ENCODE measurements at places on chromosomes 13 and 19.

- no peak for DNase-seq
These were observed 10.7 kb downstream of the C19orf25 start for GRCh38 chr19:1468274-1468820.

DNA sequence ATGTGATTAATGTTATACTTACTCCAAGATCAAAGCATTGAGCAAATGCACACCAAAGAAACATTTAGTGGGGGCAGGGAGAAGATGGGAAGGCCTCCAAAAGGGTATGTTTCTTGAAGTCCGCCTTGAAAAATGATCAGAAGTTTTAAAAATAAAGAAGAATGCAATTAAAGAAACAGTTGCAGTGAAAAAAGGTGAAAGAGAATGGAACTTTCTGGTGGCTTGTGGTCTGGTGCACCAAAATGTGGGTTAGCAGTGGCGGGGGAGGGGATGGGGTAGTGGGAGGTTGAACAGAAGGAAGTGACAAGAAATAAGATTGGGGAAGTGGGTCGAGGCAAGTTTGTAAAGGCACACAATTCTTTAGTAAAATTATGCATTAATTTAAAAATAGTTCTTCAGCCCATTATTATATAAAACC is 2.5 kb downstream of the LCP1 start:
- DNase-seq, result no peak

DNA sequence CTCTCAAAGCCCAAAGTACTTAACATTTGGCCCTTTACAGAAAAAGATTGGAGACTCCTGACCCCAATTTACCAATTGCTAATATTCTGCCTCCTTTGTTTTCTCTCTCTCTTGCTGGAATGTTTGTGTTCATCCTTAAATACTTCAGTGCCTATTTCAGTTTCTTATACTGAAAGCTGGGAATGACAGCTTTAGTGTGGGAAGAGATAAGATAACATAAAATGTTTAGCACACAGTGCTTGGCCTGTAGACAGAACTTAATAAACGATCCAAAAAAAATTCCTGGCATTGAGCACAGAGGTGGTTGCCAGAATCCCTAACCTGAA is 3.0 kb upstream of the PLEKHF1 start:
- no peak for DNase-seq

DNA sequence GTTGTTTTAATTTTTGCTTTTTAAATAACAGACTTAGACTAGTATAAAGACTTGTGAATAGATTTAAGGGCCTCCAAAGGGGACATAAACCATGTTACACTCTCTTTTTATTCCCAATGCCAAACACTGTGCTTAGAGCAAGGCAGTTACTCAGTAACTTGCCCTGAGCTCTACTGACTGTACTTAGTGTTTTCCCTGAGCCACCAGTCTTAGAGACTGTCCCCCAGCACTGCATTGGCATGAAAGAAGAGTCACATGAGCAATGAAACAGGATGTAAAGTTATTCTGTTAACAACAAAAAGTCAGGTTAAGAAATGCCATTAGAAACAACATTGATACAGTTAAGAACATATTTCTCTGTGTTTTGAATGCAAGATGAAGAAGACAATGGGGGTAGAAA is 187.9 kb downstream of the TBC1D4 start:
- no peak for DNase-seq

DNA sequence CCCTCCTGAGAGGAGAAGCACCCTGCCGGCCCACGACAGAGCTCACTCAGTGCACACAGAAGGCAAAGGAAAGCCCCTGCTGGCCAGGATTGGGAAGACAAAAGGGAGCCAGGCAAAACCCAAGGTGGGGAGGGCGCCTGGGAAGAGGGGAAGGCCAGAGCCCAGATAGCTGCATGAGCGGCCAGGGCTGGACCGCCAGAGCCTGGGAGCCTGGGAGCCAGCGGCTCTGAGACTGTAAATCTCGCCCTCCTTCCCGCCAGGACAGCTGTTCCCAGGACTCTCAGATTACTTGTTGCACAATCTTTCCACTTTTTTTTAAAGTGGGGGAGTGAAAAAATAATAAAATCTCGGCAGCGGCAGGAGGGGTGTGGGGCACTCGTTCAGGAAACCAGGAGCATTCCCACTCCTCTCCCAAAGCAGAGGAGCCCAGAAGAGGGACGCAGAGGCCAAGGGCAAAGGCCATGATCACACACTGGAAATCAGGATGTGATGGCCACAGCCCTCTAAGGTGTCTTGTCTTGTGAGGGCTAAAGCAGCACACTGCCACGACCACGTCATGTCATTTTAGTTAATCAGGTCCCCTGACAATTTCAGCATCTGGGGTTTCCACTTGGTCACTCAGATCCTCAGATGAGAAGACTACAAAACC is 19.6 kb upstream of the EPHX3 start:
- peak; percentile 97 for DNase-seq

GRCh38 chr19:18126097-18126496 is 26.9 kb upstream of the PIK3R2 start:
- no peak for DNase-seq

- DNase-seq, result no peak
These were observed 18.7 kb downstream of the MIPEP start for GRCh38 chr13:23870356-23871140.

DNA sequence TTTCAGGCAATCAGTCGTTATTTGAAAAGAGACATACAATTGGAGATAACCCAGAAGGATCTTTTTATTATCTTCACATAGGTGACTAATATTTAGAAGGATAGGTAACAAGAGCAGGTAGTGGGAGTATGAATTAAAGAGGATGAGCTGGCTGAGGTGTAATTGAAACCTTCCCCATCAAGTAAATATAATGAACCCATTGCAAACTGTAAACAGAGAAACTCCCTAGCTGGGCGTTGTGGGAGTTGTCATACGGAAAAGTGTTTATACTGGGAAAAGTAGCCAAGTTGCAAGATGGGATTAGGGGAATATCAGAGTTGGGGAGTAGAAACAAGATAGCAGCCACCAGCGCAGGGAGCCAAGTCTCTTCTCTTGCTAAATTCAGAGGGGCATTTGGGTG is 448.4 kb downstream of the COG6 start:
- DNase-seq, result no peak

DNA sequence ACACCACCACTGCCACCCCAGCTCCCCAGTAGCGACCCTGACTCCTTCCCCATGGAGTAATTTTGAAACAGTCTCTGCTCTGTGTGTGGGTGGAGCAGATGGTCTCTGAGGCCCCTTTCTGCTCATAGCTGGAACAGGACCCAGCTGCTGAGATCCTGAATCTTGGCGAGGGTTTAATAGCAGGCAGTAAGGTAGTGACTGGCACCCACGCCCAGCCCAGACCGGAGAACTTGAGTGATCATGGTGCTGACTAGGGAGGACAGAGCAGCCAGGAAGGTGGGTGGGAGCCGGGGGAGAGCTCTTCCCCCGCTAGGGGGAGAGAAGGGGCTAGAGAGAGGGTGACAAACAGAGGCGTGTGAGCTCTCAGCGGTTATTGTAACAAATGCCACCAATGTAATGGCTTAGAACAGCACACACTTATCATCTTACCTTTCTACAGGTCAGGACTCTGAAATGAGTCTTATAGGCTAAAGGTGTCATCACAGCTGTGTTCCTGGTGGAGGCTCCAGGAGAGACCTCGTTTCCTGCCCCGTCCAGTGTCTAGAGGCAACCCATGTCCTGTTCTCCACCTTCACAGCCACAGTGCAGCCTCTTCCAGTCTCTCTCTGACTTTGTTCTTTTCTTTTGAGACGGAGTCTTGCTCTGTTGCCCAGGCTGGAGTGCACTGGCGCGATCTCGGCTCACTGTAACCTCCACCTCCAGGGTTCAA is 7.2 kb upstream of the ACER1 start:
- no peak for DNase-seq

DNA sequence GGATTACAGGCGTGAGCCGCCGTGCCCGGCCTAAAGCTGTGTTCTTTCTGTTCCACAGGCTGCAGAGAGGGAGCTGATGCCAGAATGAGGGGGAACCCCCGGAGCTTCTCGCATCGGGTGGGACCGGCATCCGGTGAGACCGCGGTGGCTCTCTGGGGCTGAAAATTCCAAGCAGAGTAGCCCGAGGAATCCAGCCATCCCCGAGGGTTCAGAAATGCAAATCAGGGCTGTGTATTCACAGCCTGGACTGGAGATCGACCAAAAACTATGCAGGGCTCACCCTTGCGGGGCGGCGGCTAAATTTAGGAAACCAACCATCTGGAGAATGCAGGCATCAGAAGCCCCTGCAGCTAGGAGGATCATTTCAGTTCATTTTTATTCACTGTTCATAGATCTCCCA is 99.2 kb downstream of the GNG7 start:
- DNase-seq, result peak; percentile 78

DNA sequence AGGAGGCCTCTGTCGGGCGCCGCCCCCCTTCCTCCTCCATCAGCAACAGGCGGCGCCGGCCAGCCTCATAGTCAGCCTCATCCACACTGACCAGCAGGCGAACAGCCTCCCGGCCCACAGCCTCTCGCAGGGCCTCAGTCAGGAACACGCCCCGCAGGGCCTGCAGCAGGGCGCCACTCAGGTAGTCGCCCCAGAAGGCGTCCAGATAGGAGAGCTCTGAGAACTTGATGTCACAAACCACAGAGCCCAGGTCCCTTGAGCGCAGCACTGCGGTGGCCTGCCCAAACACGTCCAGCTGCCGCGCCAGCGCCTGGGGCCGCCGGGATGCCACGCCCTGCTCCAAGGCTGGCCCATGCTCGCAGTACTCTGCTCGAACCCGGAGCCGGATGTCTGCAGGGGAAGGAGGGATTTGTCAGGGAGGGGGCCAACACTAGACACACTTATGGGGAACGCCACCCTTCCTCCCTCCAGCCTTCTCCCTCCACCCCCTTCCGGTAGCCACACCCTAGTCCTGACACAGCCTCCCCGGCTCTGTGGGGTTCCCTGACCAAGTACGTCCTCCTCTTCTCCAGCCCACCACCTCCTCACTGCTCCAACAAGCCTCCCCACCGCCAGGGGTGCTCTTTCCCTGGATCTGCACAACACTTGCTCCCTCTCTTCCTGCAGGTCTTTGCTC is 17.9 kb downstream of the DEDD2 start:
- DNase-seq, result peak; percentile 76

DNA sequence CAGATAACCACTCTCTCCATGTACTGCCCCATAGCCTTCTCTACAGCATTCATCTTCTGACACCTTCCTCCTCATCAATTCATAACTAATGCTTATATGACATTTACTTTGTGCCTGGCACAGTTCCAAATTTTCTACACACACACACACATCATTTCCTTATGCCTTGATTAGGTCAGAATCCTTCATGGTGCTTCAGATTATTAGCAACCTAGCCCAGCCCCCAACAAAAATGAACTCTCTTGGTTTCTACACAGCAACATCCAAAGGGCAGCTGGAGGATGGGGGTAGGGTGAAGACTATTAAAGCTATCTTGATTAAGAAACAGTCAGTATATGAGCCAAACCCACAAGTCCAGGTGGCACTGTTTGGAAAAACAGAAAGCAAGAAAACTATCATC is 3.7 kb downstream of the RUBCNL start:
- no peak for DNase-seq

DNA sequence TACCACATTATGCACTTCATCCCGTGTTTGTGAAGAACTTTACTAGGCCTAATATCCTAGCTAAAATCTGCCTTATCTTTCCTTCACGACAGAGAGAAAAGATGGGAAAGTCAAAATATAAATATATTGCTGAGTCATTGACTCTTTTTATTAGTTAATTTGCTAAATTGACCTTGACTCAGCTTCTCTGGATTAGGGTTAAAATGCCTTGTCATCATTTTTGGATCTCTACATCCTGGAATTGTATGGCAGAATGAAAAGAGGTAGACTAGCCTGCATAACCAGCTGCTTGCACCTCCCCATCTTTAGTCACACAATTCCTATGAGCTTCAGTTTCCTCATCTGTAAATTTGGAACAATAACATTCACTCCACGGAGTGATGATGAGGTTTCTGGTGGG is 280.3 kb downstream of the DCT start:
- DNase-seq, result no peak

- DNase-seq, result no peak
These were observed 1.6 kb downstream of the ELAVL3 start for GRCh38 chr19:11479090-11479897.

GRCh38 chr13:106987427-106987785 is 419.5 kb upstream of the ARGLU1 start:
- DNase-seq, result no peak

GRCh38 chr19:19552798-19553197 is 14.7 kb downstream of the CILP2 start:
- DNase-seq, result no peak

GRCh38 chr19:2034729-2035589 is 16.1 kb downstream of the MKNK2 start:
- peak; percentile 74 for DNase-seq

Data from sigmoid colon (tissue), 7 donors.